SK-N-SH treated with all-trans-retinoic acid at 6 μM for 48 hours (cell line): ENCODE measurements at places on chromosomes 5 and 9.

DNA sequence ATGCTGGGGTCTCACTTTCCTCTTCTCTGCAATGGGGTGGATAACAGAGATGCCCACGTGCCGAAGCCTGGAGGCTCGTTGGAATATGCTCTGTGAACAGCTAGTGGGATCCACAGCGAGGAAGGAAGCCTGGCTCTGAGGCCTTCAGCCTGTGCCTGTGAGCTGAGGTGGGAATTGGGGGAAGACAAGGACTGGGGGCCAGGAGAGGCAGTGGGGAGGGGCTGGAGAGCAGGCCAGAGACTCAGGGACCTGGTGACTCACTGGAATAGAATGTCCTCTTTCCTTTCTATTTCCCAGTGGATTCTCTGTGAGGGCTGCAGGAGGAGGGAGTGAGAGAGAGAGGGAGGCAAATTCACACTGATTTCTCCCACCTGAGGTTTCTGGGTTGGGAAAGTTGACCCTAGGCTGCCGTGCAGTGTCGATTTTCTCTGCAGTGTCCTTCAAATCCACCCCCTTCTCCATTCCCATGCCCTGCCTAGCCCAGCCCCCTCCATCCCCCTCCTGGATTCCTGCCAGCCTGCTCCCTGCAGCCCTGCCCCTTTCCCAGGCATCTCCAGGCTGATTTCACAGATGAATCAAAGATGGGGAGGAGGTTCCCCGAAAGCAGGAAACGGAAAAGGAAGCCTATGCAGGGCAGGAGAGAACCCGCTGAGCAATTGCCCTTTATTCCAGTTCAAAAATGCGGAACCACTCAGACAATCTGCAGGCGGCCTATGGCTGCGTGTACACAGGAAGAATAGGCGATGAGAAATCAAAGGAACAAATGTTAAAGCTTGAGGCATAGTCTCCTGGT lies 1.4 kb upstream of the SPAAR start:
- ATAC-seq: peak; percentile 72

DNA sequence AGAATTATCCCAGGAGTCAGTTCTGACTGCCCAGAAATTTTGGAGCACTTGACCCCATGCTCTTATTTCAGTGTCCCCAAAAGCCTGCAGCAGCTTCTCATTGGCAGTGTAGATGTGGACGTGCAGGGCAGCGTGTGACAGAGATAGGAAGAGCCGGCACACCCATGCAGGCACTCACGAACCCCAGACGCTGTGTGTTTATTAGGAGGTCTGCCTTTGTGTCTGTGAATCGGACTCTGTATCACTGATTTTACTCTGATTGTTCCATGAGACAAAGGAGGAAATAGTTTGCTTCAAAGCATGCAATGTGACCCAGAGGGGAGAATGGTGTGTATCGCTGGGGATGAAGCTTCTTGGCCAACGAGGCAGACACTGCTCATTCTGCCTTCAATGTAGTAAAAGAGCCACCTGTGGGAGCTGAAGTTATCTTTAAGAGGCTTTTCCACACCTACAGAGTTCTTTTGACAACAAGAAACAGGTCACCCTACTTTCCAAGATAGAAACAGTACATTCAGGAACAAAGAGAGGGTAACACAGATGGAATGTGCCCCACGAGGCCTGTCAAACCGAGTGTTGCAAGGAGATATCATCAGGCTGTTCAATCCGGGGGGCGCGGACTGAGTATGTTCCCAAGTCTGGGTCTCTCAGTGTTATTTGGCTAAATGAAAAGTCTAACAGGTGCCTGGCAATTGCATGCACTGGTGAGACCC lies 224.0 kb downstream of the NTRK2 start:
- no peak for ATAC-seq

DNA sequence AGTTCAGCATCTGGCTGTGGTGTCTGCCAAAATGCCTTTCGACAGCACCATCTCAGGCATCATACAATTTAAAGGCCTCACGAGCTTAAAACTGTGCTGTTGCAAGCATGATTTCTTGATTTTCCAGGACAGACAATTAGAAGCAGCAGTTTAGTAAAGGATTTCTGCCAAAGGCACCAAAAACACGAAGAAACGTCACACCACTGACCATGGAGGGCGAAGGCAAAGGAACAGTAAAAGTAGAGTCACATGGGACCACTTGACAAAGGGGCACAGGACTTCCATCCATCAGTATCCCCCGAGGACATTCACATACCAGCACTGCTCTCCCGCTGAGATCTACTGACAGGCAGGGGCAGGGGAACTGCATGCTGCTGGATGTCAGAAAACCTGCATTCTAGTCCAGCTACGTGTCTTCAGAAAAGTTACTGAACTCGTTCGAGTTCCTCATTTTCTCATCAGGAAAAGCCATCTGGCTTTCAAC lies 70.4 kb upstream of the FBXW11 start:
- no peak for ATAC-seq

DNA sequence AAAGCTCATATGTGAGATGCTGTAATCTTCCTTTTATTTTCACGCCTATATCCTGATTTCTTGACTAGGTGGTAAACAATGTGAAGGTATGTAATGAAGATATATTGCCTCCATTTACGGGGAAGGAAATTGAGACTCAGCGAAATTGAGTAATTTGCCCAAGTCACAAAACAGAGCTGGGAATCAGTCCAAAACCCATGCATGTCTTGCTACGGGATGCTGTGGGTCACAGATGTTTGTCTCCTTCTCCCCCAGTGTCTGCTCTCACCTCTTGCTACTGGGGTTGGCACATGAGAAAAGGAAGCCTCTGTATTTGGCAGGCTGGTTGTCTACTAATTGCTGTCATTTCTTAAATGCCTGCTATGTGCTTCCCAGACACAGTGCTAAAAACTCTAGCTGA lies 53.7 kb upstream of the TEX48 start:
- peak; percentile 29 for ATAC-seq

DNA sequence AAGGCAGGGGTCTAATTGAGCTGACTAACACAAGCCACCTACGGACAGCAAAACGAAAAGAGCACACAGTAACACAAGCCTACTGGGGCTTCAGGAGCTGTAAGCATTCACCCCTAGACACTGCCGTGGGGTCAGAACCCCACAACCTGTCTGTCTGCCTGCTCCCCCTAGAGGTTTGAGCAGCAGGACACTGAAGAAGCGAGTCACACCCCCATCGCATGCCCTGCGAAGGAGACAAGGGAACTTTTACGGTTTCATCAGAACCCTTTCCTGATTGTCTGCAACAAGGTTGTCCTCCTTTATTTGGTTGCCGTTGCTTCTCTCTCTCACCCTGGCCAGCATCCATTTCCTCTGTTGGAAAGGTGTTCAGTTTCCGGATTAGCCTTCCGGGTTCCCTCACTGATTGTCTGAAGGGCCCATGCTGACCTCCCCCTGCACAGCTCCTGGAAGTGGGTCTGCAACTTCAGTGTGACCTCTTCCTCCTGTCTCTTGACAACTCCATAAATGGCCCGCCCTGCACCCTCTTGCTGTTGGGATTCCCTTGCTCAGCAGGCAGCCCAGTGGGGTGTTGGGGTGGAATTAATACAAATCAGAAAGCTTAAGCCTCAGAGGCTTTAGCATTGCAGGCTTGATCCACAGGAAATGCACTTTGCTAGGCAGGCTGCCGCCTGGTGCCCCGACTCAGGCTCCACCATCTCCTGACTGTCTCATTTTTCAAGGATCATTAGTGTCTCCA lies 258.9 kb upstream of the TLE4 start:
- ATAC-seq: no peak

DNA sequence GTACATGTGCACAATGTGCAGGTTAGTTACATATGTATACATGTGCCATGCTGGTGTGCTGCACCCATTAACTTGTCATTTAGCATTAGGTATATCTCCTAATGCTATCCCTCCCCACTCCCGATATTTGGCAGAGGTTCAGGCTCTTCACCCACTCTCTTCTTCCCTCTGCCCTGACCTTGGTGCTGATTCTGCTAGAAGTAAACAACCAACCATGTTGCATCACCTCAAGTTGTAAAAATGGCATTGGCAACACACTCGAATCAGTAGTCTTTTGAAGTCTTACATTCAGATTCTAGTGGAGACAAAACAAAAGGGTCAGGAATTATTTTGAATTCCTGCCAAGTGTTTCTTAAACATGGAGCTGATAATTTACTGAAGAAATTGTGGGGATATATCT lies 40.0 kb downstream of the PRR16 start:
- ATAC-seq: no peak

DNA sequence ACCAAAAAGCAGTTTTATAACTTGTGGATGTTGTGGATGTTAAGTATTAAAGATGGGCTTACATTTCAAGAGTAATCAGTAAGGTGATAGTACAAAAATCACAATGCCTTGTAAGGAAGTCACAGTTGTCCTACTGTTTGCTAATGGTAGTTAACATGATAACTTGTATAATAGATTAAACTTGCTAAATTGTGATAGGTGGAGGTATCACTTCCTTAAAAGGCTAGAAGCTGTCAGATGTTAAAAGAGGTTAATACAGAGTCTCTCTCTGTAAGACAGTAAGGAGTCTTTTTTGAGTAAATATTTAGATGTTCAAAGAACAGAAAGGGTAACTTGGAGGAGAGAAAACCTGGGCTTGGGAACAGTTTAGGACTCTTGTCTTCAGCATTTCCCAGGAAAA lies 14.2 kb upstream of the MACIR start:
- ATAC-seq: no peak

DNA sequence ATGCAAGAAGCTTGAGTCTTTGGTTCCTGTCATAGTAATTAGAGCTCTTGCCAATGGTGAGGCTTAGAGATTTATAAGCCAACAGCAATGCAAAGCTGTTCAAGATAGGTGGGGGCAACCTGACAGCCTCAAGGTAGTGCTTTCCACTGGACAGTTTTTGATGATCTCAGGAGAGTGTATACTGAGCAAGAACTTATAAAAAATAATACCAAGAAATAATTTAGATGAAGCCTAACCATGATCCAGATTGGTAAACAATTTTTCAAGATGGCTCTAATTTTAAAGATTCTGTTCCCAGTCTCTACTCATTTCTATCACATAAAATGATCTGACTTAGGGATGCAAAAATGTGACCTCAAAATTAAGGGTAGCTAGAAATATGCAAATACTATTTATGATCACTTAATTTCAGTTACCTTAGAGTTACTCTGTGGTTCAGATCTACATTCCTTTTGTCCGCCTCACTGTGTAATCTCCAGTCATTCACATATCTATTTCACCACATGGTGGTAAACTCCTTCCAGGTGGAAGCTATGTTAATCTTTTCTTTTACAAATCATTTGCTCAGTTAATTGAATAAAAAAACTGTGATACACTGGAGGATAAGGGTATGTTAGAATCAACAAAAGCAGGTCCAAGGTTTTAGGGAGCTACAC lies 1228.0 kb upstream of the C9orf72 start:
- peak; percentile 97 for ATAC-seq

- ATAC-seq: peak; percentile 39
Observed at GRCh38 chr9:95516221-95516733, 494 bp downstream of the PTCH1 start.

- ATAC-seq: no peak
Observed at GRCh38 chr9:34206561-34206960, 27.7 kb downstream of the UBAP1 start.

DNA sequence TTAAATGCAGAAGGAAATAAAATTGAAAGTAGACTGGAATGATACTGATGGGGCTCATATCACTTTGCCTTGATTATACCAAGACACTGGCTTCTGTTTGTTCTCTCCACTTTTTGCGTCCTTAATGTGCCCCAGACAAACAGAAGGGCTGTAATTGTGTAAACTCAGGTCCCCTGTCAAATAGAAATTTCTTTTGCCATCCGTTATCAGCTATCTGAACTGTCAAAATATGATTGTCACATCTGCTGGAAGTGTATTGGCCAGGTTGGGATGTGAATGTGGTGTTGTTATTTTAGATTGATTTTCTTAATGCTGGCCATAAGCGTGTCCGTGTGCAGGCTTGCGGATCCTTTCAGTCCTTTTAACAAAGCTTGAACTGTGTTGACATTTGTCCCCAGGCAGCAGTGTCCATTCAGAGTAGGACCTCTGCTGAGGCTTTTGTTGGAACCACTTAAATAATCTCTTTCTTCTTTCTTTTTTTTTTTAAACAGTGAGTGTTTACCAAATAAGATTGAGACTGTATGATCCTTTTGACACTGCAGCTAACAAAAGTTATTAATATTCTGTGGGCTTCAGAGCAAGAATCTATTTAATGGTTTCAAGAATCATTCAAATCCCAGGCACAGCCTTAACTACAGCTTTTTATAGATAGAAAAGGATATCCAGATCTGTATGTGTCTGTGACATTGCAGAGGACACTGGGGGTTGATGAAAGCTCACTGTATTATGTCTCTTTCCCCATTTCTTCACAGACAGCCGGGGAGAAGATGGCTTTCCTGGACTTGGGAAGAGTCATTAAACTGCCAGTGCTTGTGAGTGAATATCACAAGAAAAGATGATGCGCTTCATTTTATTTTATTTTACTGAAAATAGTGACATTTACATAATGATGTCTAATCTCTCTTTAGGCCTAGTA lies 171.7 kb downstream of the ZNF608 start:
- ATAC-seq: no peak

GRCh38 chr9:13278023-13278367 lies 1.5 kb downstream of the MPDZ start:
- peak; percentile 33 for ATAC-seq

GRCh38 chr5:142881076-142881783 lies 111.1 kb downstream of the ARHGAP26 start:
- peak; percentile 18; the same call in 1 of the 3 replicates for ATAC-seq

- ATAC-seq: no peak
Observed at GRCh38 chr9:109168170-109168569, 1.1 kb upstream of the FRRS1L start.

- ATAC-seq: no peak
Observed at GRCh38 chr9:97773091-97773490, 76.0 kb upstream of the XPA start.

DNA sequence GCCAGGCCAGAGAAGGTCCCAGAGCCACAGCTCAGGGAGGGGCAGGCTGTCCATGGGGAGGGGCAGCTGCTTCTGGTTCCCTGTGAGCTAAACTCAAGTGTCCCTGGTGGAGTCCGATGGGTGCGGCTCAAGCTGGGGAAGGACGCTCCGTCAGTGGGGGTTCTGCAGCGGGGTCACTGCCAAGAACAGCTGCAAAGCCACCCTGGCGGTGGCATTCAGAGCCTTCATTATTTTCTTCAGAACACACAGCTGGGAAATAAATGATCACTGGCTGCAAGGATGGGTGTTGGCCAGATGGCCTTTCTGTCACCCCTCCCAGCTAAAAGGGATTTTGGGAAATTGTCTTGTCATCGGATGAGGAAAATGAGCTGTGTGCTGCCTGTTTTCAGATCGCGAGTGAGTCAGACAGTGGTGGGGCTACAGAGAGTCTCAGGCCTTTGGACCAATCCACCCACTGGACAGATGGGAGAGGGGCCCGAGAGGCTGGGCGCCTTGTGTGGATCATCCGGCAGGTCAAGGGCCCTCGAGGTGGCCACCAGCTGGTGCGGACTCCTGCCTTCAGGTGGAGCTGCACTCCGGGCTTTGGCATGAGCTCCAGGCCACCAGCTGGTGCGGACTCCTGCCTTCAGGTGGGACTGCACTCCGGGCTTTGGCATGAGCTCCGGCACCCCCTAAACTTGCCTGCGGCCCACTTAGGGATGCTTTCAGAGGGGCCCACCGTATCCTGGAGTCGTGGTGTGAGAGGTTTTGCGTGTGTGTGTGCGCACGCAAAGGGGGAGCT lies 17.9 kb upstream of the GFPT2 start:
- no peak for ATAC-seq

GRCh38 chr9:125631391-125632085 lies 75.5 kb downstream of the MAPKAP1 start:
- ATAC-seq: peak; percentile 85
